ENCODE measurements at places on chromosomes 1 and 21.

DNA sequence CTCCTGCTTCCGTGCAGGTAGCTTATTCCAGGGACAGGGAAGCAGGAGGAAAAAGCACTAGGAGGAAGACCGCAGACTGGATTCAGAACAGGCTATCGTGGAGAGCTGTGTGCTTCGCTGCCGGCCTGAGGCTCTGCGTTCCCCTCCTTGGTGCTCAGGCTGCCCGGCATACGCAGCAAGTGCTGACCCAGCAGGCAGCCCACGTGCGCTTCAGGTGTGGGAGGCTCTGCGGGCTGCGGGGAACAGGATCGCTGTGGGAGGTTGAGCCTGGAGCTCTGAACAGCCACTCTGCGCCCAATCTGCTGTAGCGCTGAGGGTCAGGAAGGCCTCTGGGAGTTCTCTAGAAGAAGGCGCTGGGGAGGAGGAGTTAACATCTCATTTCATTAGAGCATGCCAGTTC, 27.9 kb downstream of the DOP1B start:
- DNase-seq, result no peak

GRCh38 chr21:24903994-24904635, 703.2 kb downstream of the MRPL39 start:
- DNase-seq, result no peak

DNA sequence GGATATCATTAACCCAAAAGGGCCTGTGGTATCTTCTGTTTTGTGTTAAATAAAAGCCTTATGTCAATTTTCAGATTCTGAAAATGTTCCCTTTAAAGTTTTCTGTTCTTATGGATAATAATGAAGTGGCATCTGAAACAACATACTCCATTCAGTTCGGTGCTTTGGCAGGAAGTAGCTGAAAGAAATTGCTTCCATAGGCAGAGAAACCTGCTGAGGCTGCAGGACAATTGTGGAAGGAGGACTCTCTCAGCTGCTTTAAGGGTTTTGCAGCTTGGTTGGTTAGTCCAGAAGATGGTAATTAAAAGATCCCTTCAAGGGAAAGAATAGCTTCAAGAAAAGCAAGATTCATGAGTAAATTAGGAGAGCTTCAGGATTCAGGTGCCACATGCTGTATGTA, 30.5 kb upstream of the NRIP1 start:
- DNase-seq, result no peak

GRCh38 chr1:153441238-153441755, 19.2 kb downstream of the S100A7 start:
- no peak for DNase-seq

DNA sequence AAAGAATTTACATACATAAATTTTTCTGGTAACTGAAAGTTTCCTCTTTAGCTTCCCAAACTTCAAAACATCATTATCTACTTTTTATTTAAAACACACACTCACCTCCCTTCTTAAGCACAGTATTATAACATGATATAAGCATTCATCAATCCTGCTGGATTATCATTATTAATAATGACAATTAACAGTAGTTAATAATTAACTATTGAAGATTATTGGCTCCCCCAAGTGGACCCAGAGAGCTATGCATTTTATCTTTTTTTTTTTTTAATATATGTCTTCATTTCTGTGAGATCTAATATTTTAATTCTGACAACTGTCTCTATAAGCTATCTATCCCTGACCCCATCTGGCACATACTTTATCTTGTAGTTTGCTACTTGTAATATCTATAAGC, 252.1 kb upstream of the CACYBP start:
- no peak for DNase-seq

- no peak for DNase-seq
Measured at GRCh38 chr1:3423245-3423829, 31.1 kb upstream of the ARHGEF16 start.

- DNase-seq, result no peak
Measured at GRCh38 chr1:116760487-116760886, 6.3 kb downstream of the CD2 start.

DNA sequence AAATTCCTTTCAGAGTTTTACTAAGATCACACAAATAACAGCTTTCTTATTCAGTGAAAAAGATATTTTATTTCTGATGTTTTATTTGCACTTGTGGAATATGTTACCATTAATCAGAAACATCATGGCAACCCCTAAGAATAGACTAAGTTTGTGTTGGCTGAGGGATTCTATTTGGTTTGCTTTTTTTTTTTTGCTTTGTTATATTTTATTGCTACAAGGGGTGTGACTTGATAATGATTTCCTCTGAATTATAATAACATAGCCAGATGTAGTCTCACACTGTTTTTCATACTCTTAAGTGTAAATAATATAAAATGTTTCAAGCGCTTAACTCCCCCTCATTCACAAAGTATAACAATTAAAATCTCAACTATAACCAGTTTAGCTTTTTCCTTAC, 20.0 kb downstream of the GLRX2 start:
- DNase-seq, result no peak

DNA sequence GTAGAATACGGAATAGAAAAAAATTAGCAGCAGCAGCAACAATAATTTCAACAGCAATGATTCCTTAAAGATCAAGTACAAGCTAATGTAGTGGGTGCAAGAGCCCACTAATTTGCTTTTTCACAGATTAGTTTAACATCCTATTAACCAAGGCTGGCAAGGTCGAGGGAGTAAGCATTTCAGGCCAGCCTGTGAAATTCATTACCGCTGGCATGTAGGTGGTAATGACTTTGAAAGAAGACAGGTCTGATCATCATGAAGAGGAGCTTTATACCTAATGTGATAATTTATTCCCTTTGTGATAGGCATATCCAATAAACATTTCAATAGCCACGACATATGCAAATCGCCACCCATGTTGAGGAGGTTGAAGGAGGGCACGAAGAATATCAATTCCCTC, 11.2 kb upstream of the PRDM15 start:
- DNase-seq, result no peak

DNA sequence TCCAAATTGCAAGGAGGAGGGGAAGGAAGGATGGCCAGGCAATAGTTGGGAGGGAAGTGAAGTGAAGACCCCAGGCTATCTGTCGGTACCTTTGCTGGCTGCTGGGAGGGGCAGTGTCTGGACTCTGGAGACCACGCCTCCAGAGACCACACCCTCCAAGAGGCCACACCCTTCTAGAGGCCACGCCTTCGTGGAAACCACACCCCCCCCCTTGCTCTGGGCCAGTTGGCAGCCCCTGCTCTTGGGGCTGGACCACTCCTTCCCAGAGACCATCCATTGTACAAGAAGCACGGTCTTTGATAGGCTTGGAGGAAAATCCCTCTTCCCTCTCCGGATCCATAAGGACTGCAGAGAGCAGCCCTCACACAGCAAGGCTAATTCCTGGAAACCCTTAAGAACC, 73.1 kb downstream of the RYR2 start:
- no peak for DNase-seq

Measured in stimulated activated CD8-positive, alpha-beta memory T cell treated with anti-CD3 and anti-CD28 coated beads, Interleukin-15, amount 100 ng/mL, for 24 hours (primary cell).